GM13977 (cell line): ENCODE measurements at places on chromosomes 11 and 22.

DNA sequence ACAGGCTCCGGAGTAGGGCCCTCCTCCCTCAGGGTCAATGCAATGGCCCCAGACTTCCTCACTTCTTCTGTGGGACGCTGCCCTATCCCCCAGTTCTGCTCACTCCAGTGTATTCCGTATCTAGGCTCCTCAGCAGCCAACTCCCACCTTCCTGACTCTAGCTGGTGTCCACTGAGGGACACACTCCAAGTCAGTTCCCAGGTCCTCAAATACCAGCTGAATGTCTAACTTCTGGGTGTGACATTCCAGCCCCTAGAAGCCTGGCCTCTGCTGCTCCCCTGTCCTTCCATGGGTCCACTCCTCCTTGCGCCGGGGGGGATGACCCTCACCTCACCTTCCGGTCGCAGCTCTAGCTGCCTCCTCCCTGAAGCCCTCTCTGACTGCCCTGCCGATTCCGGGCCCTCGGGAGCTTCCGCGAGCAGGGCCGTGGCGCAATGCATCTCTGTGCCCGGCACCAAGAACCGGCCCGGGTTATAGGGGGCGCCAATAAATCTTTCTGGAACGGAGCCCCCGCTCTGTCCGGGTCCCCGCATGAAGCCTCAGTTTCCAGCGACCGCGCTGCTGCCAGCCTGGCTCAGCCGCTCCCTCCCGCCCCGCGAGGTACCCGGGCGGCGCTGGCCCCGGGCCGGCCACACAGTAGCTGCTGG lies 15.4 kb downstream of the BAD start:
- DNase-seq = no peak

GRCh38 chr11:68312780-68313573 lies 586 bp downstream of the LRP5 start:
- peak; percentile 71 for DNase-seq

GRCh38 chr22:46815896-46816731 lies 53.7 kb downstream of the TBC1D22A start:
- DNase-seq = no peak

GRCh38 chr22:23418159-23418788 lies 161.8 kb downstream of the IGLL1 start:
- no peak for DNase-seq

- DNase-seq = peak; percentile 81
Observed at GRCh38 chr11:102451681-102452460, 694 bp downstream of the TMEM123 start.
